PC-3 (cell line): ENCODE measurements at places on chromosomes 5 and 9. TPM values are rescaled to one million over a fixed set of nuclear protein-coding genes. Genes with fewer than 3 reads are reported as not detected.

DNA sequence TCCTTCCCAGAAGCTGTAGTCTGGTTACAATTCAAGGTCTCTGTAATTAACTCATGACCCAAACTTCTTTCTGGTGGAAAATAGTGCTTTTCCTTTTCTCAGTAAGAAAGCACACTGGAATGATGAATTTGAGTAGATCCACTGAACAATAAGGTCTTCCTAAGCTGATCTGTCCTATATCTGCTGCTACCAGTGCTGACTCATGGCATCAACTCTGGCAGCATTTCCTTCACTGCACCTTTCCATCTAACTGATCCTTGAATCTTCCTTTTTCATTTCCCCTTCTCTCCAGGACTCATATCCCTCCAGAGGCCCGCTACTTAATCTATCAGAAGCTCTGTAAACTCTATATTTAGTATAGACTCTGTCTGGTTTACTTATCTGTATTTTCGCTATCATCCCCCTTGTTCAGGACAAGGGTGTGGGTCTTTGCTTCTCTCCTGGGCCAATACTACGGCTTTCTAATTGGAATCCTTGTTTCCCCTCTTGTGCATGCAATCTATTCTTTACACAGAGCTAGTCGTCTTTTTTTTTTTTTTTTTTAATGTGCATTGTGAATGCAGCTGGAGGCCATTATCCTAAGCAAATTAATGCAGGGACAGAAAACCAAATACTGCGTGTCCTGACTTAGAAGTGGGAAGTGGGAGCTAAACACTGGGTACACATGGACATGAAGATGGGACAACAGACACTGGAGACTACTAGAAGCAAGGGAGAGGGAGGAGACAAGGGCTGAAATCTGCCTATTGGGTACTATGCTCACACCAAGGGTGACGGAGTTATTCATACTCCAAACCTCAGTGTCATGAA, 192.2 kb upstream of the RPS23 start:
- peak; percentile 6 for DNase-seq
- H3K36me3 ChIP-seq = no peaks in the 10 kb centered on the region
- no peak overlapping the region for H3K4me3 ChIP-seq
- no peak overlapping the region for H3K27ac ChIP-seq
- no peaks in the 10 kb centered on the region for H3K4me1 ChIP-seq

DNA sequence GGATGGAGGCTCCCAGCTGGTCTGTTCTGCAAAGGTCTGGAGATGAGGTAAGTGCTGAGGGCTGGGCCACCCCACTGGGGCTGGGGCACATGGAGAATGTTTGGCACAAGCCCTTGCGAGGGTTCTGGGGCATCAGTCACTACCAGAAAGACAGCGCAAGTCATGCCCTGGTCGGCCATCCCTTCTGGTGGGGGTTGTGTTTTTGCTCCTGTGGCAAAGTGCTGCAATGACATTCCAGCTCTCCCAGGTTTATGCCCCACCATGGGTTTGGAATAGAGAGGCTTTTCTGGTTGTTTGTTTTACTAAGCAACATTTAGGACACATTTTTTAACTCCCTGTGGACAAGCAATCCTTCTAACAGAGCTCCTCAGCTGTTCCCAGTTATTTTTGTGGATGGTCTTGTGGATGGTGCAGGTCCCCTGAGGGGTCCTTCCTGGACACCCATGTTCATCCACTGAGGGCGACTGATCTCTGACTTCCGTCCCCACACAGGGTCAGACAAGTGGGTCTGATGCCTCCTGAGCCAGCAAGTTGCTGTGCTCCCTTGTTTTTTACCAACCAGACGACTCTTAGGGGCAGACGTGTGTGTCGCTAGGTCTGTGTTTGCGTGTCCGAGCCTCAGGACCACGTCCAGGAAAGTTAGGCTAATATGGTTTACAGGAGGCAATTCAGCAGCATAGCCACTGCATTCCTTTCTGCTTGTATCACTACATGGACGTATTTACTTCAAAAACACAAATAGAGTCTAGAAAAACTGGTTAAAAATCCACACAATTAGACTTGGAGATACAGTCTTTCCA, 64.9 kb upstream of the ECM2 start:
- H3K27me3 ChIP-seq = no peaks in the 10 kb centered on the region
- H3K27ac ChIP-seq = no peak overlapping the region

DNA sequence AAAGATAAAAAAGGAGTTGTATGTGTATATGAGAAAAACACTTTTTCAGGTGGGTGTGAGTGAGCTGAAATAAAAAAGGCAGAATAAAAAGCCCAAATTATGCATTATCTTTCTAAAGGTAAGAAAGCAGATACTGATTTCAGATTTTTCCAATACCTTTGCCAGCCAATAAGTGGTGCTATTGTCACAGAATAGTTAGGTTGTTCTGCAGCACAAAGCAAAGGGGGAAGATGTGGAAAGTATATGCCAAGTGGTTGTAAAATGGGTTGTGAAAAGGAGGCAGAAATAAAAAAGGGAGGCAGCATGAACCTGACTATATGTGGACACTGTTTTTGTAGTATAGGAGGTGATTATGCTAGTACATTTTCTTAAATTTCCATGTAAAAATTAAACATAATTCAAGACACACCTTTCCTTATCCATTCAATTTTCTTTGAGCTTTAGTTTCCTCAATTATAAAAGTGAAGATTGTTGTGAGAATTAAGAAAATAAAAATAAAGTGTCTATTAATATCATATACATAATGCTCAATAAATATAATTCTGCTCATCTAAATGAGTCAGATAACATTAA, 106.7 kb downstream of the SMIM15 start:
- H3K27ac ChIP-seq = no peak overlapping the region
- H3K4me1 ChIP-seq = peaks cover 36% of the 10 kb centered on the region
- peak; percentile 53 for DNase-seq

DNA sequence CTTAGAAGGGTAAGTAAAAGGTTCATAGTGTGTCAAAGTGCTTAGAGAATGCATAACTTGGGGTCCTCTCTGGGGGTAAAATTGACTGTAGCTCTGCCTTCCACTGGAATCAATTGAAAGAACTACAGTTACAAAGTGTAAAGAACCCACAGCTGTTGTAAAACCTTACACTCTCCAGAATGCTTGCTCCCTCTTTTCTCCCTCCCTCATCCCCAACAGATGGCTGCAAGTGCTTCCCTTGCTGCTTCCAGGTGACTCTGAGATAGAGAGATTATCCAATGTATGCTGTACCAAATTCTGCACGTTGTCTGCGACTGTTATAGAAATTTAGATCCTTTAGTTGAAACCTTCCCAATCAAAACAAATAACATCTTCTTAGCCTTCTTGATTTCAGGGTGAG, 126.0 kb downstream of the STK32A start:
- H3K4me1 ChIP-seq = peaks cover 35% of the 10 kb centered on the region
- H3K36me3 ChIP-seq = no peaks in the 10 kb centered on the region
- H3K4me3 ChIP-seq = no peak overlapping the region
- no peaks in the 10 kb centered on the region for H3K27me3 ChIP-seq
- no peak for DNase-seq

DNA sequence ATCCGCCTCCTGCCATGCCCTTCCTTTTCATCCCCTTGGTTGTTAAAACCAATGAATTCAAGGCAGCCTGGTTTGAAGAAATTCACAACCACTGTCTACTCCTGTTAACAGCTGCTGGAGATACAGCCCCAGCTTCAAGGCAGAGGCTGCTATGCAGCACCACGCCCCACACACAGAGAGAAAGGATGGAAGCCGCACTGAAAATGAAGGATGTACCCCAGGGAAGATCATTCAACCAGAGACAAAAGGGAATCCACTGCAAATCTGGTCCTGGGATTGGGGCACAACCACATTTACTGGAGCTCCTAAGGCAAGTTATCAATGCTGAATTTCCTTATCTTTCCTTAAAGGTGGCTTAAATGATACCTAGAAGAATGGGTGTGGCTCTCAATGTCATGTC, 58.7 kb downstream of the DPYSL3 start:
- H3K36me3 ChIP-seq = no peaks in the 10 kb centered on the region
- DNase-seq = no peak
- no peaks in the 10 kb centered on the region; the same call in 1 of the 2 replicates for H3K4me1 ChIP-seq
- H3K4me3 ChIP-seq = no peak overlapping the region

DNA sequence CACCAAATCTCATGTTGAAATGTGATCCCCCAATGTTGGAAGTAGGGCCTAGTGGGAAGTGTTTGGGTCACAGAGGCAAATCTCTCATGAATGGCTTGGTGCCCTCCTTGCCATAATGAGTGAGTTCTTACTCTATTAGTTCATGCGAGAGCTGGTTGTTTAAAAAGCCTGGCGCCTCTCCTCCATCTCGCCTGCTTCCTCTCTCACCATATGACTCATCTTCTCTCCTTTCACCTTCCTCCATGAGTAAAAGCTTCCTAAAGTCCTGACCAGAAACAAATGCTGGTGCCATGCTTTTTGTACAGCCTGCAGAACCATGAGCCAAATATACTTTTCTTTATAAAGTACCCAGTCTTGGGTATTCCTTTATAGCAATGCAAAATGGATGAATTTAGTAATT, 20.9 kb upstream of the ARHGAP26 start:
- no peaks in the 10 kb centered on the region; the same call in 1 of the 2 replicates for H3K36me3 ChIP-seq
- no peak overlapping the region for H3K4me3 ChIP-seq
- H3K27ac ChIP-seq = peak overlapping the region; percentile 54
- H3K27me3 ChIP-seq = no peaks in the 10 kb centered on the region

DNA sequence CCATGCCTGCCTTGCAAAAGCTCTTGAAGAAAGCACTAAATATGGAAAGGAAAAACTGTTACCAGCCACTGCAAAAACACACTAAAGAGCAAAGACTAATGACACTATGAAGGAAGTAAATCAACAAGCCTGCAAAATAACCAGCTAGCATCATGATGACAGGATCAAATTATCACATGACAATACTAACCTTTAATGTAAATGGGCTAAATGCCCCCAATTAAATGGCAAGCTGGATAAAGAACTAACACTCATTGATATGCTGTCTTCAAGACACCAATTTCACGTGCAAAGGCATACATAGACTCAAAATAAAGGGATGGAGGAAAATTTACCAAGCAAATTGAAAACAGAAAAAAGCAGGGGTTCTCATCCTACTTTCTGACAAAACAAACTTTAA, 231.8 kb upstream of the RGMB start:
- no peak overlapping the region for H3K27ac ChIP-seq
- H3K4me1 ChIP-seq = no peaks in the 10 kb centered on the region
- H3K27me3 ChIP-seq = no peaks in the 10 kb centered on the region
- H3K36me3 ChIP-seq = no peaks in the 10 kb centered on the region

DNA sequence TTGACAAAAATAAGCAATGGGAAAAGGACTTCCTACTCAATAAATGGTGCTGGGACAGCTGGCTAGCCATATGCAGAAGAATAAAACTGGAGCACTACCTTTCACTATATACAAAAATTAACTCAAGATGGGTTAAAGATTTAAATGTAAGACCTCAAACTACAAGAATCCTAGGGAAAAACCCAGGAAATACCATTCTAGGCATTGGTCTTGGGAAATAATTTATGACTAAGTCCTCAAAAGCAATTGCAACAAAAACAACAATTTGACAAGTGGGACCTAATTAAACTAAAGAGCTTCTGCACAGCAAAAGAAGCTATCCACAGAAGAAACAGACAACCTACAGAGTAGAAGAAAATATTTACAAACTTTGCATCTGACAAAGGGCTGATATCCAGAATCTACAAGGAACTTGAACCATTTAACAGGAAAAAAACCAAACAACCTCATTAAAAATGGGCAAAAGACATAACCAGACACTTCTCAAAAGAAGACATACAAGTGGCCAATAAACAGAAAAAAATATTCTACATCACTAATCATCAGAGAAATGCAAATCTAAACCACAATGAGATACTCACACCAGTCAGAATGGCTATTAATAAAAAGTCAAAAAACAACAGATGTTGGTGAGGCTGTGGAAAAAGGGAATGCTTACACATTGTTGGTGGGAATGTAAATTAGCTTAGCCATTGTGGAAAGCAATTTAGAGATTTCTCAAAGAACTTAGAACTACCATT, 75.2 kb upstream of the CPEB4 start:
- no peak overlapping the region for H3K4me3 ChIP-seq
- no peaks in the 10 kb centered on the region for H3K27me3 ChIP-seq
- H3K27ac ChIP-seq = no peak overlapping the region
- DNase-seq = no peak
- no peaks in the 10 kb centered on the region for H3K36me3 ChIP-seq

Gene TAF1L
- 0.23 TPM in 1 of 2 replicates, not detected in the other for total RNA-seq

Gene ARHGEF28
- 24.2 and 25.7 TPM in 2 replicates for total RNA-seq
